Muscle of arm (tissue), 14 donors: ENCODE measurements at places on chromosomes 11 and 22. TPM values are rescaled to one million over a fixed set of nuclear protein-coding genes. Genes with fewer than 3 reads are reported as not detected.

The SDHD gene
- polyA plus RNA-seq: 92.7 TPM

The CCDC34 gene
- 21.3 TPM for polyA plus RNA-seq

The PARVG gene
- 2.8 TPM for polyA plus RNA-seq

- peak; percentile 85 for DNase-seq
These were observed 4.8 kb downstream of the TRIM3 start for GRCh38 chr11:6468712-6469495.
